Naive thymus-derived CD4-positive, alpha-beta T cell (primary cell): ENCODE measurements at places on chromosomes 1 and 21. TPM values are rescaled to one million over a fixed set of nuclear protein-coding genes. Genes with fewer than 3 reads are reported as not detected.

GRCh38 chr1:184212649-184213314, 161.3 kb downstream of the TSEN15 start:
- no peak for DNase-seq

DNA sequence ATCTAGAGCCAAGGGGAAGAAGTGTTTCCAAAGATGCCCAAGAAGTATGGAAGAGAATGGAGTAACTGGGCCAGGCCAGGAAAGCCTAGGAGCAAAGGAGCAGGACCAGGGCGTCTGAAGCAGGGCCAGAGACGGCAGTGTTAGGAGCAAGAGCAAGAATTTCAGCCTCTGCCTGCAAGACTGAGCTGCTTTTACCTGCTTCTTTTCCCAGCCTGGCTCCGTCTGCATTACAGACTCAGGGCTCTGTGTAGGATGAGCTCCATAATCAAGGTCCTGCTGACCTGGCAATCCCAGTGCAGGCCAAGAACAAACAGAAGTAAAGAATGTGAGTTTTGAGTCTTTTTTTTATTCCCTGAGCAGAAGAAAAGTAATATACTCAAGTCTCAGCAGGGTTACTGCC, 10.1 kb downstream of the FMO1 start:
- DNase-seq: no peak

- no peak for DNase-seq
These were observed 8.9 kb upstream of the INAVA start for GRCh38 chr1:200885623-200886402.

GRCh38 chr1:37137601-37138000, 103.3 kb upstream of the GRIK3 start:
- DNase-seq: no peak

- no peak for DNase-seq
These were observed 356.5 kb downstream of the MATN1 start for GRCh38 chr1:30366911-30367310.

DNA sequence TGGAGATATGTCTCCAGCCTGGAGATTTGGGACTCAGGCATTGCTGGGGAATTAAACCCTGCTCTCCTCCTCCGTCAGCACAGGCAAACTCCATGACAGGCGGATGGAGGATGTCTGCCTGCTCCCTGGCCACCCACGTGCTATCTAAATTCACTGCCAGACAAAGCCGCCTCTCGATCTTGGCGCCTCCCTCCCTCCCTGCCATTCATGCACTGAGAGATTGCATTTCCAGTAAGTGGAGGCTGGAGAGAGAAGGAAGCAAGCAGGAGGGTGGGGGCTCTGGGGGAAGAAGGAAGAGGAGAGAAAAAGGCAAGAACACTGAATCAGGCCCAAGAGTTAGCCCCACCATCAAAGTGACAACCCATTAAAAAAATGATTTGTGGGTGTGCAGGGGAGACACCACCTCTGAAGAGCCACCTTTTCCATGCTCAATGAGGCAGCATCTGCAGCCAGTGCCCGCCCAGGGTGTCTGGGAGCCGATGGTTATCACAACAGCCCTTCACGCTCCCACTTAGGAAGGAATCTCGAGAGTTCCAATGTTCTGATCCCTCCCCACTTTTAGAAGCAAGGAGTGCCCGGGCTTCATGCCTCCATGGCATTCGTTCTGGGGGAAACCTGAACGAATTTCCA, 183.0 kb downstream of the HIVEP3 start:
- DNase-seq: no peak

DNA sequence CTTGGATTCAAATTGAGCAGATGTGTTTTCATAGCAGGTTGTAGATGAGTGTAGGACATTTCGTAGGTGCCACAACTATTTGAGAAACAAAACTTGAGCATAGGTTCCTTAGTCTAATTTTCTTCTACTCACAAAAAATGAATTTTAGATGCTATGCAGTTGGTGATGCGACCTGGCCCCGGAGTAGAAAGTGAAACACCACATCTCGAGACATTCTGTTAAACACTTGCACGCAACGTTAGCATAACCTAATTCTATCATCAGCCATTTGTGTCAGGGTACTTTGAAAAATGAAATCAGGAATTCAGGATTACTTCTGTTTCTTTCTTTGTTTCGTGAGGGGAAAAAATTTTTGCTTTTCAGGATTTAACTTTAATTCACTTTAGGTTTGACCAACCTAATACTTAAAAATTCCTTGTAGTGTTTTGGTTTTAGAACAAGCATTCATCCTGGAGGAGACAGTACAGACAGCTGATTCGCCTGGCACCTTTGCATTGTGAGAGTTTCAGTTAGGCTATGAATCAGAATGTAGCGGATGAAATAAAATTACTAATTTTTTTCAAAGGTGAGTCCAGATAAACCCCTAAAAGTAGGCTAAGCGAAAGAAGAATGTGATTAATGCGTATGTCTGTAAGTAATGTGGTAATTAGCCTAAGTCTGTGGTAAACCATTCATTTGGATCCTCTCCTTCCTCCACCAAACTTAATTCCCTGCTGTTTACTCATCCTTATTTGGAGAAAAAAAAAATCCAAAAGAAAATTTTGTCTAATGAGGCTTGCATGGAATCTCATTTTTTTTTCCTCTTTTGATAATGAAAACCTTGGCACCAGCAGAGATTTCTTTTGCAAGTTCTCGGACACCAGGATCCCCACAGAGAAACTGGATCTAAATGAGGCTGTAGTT, 44.9 kb downstream of the MAP3K21 start:
- no peak for DNase-seq

CD84 gene
- 25.1 TPM for total RNA-seq

AMY1C gene
- not detected for total RNA-seq

IL22RA1 gene
- total RNA-seq: not detected

IFNLR1 gene
- 3.8 TPM for total RNA-seq
